ENCODE measurements at places on chromosomes 2 and 18.

DNA sequence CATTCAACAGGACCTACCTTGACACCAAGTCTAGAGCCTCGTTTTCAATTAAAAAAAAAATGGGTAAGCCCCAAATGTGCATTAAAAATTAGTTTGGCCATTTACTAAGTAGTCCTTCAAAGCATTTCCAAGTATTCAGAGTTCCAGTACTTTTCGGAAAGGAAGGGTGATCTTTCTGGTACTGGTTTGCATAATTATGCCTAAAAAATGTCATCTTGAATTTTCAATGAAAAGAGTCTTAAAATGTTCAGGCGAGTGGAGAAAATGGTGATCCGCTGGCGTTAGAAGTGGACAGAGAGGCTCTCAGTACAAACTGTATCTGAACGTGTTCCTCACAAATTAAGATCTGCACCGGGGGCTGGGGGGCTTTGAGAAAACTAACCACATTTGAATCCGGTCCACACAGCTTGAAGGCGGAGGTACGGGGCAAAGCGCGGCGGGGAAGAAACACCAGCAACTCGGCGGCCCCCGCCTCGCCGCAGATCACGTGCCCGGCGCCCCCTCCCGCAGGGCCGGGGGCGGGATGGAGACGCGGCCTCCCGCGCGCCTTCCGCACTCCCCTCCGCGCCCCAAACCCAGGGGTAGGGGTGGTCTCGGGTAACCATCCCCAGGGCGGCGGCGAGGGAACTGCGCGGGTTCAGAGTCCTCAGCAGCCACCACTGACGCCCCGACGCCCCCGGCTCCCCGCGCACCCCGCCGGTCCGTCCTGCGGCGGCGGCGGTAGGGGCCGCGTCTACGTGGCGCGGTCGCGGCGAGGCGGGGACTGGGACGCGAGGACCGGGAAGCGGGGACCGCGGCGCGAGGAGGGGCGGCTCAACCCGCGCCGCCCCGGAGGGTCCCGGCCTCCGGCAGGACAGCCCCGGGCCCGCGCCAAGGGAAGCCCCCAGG, 564 bp downstream of the LPIN2 start:
- DNase-seq = peak; percentile 80

DNA sequence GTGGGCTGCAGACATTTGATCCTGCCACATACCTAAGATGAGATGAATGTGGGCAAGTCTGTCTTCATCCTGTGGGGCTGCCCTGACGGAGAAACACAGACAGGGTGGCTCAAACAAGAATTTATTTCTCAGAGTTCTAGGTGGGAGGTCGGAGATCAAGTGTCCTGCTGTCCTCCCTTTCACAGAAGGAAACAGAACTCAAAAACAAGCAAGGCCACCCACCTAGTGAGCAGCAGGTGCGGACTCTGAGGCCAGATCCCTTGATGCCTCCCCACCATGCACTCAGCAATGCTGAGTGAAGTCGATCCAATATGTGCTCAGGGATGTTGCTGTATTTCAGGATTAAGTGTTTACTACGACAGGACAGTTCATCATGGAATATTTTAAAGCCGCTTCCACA, 63.0 kb upstream of the SNTG2 start:
- no peak for DNase-seq

DNA sequence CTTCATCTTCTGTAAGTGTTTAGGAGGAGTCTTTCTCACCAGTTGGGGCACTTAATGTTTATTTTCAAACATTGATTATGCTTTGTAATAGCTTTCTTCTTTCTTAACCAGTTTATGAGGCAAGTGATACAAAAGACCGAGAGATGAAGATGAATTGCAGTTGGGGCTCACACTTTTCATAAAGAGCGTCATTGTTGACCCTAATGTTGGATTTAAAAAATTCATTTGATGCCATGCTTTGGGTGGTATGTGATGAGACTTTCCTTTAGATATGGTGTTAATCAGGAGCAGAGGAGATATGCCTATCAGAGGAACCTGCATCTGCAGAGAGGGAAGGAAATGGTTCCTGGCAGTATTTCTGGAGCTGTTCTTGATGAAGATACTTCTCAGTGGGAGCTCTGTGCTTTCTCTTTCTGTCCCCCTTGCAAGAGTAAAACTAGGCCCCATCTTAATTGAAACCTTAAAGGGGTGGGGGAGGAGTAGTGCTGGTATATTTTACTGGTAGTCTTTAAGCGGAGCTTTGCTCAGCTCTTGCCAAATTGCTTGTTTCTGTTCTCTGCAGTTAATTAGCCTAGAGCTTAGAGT, 2.3 kb downstream of the EML4 start:
- no peak for DNase-seq

DNA sequence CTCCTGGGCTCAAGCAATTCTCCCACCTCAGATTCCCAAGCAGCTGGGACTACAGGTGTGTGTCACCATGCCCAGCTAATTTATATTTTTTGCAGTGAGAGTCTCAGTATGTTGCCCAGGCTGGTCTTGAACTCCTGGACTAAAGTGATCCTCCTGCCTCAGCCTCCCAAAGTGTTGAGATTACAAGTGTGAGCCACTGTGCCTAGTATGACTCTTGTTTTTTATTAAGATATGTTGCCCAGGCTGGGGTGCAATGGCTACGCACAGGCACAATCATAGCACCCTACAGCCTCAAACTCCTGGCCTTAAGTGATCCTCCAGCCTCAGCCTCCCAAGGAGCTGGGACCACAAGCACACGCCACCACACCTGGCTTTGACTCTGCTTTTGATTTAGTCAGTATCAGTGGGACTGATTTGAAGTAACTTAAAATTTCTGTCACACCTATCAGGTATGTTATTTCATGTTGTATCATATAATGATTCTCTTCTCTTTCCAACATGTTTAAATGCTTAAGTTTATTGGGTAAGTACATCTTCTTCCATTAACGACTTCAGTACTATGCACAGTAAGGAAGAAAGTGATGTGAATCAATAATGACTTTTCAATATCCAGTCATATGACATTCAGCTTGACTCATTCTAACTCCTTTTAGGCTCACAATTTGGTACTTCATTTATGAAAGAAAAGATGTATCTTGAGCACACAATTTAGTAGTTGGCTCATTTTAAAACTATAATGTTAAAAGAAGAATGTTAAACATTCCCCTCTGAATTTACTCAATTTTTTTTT, 6.3 kb downstream of the PPP4R3B start:
- DNase-seq = no peak

DNA sequence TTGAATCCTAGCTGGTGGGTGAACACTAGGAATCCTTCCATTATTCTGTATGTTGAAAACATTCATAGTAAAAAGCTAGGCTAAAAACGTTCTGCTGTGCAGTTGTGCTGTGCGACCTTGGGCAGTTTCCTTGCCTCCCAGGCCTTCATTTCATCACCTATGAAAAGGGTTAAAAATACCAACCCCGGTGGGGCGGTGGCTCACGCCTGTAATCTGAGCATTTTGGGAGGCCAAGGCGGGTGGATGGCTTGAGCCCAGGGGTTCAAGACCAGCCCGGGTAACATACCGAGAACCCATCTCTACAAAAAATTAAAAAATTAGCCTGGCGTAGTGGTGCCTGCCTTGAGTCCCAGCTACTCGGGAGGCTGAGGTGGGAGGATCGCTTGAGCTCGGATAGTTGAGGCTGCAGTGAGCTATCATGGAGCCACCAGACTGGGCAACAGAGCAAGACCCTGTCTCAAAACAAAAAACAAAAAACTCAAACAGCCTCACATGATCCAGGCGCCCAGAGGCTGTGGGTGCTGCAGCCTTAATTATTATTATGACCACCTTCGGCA, 2.9 kb upstream of the RRM2 start:
- DNase-seq = no peak

DNA sequence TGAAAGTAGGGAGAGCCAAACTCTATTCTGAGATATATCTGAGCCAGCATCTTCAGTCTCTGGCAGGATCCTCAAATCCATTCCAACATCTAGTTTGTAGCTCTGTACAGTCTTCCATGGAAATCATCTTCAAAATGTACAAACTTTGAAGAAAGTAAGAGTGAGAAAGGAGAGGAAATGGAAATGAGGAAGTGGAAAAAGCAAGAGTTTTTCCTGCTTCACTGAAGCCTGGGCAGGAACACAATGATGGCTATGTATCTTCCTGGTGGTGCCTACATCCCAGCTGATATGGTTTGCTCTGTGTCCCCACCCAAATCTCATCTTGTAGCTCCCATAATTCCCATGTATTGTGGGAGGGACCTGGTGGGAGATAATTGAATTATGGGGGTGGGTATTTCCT, 4.1 kb upstream of the RPIA start:
- DNase-seq = no peak

- DNase-seq = no peak
Observed at GRCh38 chr2:240806006-240806405, 14.0 kb downstream of the KIF1A start.

All from Right ventricle myocardium inferior (tissue), 1 donor.